ENCODE measurements at places on chromosomes 16 and 17.

DNA sequence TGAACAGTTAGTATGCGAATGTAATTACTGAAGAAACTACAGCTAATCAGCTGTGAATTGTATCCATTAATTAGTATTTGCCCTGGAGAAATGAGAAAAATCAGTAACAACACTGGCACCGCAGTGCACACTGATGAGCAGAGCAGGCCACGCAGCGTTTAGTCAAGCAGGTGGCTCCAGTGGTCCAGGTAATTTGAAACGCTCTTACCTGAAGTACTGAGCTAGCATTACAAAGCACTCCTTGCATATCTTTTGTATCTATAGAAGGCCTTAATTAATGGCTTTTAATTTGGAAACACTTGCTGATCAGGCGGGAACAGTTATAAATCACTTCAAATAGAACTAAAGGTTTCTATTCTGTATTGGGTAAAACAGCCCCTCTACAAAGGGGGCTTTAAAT, 76.4 kb downstream of the TOX3 start:
- no peak for DNase-seq

GRCh38 chr16:85735225-85735635, 15.7 kb downstream of the C16orf74 start:
- peak; percentile 89 for DNase-seq

DNA sequence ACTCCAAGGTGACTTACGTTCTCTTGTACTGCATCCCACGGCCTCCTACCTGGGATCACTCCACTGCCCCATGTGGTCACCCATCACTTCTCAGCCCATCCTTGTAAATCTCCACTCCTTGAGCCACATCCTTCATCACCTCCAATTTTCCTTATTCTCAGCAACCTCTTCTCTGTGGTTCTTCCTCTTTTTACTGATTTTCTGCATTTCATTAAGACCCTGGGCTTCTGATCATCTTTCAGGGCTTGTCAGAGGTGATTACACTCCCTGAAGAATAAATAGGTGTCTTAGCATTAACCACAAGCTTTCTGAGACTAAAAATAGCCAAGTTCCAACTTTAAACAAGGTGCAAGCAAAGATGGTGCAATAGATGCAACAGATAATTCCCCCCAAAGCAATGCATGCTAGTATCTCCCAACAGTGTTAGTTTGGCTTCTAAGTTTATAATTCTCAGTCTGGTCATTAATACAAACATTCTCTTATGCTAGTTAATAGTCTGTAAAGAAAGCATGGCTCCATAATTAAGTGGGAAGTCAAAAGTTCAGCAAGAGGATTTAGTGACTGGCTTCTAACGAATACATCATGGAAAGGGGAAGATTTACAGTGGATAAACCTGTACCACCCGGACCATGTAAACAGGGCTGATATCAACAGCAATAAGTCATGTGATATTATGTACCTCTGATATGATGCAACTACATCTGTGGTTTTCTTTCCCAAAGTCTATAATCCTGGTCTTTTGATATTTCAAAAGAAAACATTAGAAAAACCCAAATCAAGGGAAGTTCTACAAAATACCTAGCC, 47.4 kb upstream of the FOXJ1 start:
- no peak for DNase-seq

GRCh38 chr16:57999366-57999970, 1.0 kb downstream of the ZNF319 start:
- no peak for DNase-seq

- DNase-seq = no peak
Observed at GRCh38 chr16:31352376-31353115, 2.4 kb upstream of the ITGAX start.

DNA sequence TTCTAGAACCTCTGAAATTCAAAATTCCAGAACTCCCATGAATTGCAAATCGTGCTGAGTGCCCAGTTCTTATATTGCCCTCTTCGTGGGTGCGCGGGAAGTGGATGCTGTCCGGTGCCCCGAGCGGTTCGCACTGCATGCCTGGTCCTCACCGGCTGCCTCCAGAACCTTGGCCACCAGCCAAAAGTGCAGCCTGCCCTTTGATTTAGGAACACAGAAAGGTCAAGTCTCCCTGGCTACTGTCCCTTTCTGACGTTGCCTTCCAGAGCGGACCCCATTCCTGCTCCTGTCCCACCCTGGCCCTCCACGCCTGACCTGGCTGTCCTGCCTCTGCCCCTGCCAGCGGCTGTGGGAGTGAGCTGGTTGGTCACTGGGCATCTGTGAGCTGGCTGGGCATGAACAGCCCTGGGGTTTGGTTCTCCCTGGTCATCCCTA, 9.7 kb downstream of the NEUROD2 start:
- DNase-seq = no peak

- DNase-seq = no peak
Observed at GRCh38 chr16:81636298-81636993, 142.6 kb upstream of the PLCG2 start.

DNA sequence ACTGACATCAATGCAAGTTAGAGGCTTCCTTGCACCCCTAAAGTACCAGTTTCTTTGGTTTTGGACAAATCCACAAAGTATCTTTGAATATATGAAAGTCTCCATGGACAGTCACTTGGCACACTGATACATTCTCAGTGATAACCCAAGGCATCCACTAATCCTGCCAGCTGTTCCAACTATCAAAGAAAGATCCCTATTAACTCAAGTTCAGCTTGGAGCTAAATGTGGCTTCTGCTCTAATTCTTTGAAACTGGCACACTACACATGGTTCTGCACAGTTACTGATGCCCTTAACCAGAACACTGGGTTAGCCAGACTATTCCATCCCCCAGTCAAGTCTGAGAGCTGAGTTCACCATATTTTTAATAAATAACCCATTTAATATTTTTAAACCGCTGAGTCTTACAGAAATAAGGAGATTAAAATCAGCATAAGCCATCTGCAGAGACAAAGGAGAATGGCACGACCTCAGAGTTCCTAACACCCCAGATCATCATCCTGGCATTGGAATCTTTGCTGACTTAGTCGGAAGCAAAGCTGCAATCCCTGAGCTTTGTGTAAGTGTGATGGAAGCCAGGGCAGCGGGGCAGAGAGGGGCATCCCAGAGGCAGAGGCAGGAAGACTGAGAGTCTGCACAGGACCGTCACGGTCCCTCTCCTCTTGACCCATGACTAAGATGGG, 6.3 kb downstream of the CACNG1 start:
- peak; percentile 17 for DNase-seq

- no peak for DNase-seq
Observed at GRCh38 chr16:55250701-55251100, 73.3 kb upstream of the IRX6 start.

DNA sequence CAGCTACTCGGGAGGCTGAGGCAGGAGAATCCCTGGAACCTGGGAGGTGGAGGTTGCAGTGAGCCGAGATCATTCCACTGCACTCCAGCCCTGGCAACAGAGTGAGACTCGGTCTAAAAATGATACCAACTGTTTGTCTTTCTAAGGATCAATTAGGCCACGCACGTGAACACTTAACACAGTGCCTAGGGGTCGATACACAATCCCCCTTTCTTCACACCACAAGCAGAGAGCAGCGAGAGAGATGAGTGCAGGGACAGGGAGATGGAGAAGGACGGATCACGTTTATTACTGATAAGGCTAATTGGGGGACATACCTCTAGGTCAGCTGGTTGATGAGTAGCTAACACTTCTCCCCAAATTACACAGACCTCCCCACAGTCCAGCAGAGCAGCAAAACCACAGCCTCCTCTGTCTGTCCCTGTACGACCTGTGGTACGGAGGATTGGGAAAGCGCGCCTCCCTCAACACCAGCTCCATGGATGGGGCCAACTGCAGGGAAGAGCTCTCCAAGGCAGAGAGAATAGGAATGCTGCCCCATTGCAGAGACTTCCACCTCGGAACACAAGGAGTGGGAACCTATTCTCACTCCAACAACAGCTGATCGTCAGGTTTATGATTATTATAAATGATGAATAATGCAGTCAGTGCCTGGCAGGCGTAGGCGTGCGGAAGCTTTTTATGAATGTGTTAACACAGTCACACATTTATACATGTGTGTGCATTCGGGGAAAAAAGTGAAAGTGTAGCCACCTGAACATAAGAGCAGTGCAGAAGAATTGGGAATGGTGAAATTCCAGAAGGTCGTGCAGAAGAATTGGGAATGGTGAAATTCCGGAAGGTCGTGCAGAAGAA, 155.1 kb downstream of the C16orf95 start:
- DNase-seq = peak; percentile 38

DNA sequence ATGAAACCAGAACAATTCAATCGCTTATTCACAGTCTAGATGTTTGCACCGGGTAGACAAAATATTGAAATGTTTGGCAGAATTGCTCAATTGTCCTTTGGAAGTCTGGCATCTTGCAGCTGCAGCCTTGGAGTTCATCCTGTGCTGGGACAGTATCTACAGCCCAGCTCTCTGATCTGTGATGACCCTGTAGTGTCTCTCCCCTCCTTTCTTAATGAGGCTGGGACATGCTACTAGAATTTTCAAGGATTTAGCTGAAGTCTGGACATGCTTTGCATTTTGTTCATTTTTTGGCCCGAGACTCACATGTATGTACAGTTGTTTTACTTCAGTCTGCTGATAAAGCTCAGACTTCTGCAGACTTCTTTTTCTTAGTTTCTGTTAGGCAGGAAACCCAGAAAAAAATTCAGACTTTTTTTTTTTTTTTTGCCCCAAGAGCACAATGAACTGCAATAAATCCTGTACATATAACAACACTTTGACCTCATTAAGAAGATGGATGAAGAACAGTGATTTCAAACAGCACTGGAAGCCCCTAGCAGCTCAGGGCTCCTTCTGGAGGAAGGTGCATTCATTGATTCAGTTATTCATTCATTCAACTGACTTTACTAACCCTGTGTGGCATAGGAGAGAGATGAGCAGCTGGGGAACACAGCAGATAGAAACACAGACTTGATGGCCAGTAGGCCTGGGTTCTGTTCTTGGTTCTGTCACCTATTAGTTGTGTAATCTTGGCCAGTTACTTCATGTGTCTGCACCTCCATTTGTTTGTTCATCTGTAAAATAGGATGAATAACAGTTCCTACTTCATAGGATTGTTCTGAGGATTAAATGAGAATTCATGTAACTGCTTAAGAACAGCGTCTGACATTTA, 210.0 kb downstream of the MAP2K4 start:
- DNase-seq = no peak

GRCh38 chr16:75260851-75261589, 9.6 kb upstream of the BCAR1 start:
- DNase-seq = no peak

DNA sequence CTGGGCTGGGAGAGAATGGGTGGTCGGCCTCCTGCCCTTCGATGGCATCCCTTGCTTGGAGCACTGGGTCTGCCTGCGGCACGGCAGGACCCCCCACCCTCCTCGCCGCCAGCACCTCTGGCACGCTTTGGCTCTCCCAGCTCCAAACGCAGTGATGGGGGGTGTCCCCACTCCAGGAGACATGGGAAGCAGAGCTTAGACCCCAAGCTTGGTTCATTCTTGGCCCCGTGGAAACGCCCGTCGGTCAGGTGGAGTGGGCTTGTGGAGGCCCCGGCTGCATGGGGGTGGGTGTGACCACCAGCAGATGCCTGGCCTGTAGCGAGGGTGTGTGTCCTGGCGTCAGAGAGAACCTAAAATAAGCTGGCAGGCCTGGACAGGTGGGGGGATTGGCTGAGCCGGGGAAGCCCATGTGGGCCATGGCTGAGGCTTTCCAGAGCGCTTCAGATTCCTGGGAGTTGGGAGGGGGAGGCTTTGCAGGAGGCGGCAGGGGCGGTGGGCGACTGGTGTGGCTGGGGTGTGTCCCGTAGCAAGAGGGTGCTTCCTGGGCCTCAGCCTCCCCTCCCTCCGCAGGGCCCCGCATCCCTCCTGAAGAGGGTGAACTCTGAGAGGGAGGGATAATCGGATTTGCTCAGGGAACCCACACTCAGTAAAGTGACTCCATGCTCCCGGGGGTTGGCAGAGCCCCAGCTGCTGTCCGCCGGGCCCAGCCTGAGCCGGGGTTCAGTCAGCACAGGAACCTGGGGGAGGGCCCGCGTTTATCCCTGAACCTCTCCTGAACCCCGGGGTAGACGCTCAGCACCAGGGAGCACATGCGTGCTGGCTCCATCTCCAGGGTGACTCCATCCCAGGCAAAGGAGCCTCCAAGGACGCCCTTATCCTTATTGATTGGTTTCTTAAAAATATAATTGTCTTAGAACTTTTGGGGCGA, 3.4 kb downstream of the CACNA1H start:
- no peak for DNase-seq

DNA sequence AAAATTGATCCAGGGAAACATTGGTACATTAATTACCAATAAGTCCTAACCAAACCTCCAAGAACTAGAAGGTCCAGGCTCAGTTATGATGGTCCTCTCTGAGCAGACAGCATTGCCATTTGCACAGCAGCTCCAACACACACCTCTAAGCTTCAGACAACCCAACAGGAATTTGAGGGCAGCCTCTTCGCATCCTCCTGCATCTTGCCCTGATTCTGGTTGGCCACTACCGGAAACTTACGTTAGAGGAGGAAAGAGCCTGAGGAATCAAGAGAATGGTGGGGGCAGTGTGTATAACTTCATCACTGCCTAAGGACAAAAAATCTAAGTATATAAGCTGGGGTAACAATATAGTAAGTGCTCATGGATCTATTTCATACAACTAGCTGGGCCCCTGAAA, 15.7 kb downstream of the FAM117A start:
- no peak for DNase-seq

DNA sequence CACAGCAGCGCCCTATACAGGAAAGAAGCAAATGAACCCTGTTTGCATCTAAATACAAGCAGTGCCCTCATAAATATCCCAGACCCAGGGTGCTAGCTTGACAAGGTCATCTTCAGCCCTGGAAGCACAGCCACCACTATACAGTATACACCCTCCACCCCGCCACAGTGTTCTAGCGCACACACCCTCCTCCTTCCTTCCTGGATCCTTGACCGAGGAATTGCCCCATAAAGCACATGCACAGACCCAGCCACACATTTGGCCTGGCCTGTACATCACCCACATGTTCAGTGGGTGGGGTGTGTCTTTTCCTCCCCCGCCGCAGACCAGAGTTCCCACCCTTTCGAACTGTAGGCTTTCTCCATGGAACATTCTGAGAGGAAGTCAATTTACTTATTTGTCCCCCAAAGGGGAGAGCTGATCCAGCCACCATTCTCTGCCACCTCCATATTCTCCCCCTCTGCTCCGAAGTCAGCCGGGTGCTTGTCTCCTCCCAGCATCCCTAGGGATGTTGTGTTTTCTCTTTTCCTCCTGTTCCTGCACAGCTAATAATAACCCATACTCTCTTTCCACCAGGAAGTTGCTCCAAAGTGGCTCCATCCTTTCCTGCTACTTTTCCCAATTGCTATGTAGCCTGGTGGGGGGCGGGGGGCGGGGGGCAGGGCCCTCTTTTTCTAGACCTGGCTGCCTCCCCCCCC, 6.6 kb downstream of the ABI3 start:
- peak; percentile 87 for DNase-seq

- no peak for DNase-seq
Observed at GRCh38 chr17:14508156-14508555, 207.3 kb downstream of the HS3ST3B1 start.

DNA sequence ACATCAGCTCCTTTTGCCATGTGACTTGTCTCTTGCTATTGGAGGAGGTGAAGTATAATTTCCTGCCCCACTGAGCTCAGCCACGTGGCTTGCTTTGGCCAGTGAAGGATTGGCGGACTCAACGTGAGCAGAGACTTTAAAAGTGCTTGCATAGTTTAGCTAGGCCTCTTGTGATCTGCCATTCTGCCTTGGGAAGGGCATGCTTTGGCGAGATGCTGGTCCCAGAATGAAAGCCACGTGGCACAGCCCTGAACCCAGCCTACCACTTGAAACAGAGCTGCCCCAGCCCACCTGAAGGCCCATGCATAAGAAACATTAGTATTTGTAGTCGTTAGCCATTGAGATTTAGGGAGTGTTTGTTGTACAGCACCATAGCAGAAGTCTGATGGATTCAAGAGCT, 148.2 kb downstream of the TMEM132E start:
- DNase-seq = no peak

Data from spleen (tissue), 13 donors.